ENCODE measurements at places on chromosomes 2 and 18.

GRCh38 chr2:101474731-101475384 is at the start of gene RFX8:
Gene RFX8, minus strand, starts transcription at chr2:101475112. Its CDS starts 8,264 bp downstream, at chr2:101466848.
- DNase-seq = no peak

GRCh38 chr2:146807568-146808168 is 1037.2 kb upstream of the ACVR2A start:
- no peak for DNase-seq

DNA sequence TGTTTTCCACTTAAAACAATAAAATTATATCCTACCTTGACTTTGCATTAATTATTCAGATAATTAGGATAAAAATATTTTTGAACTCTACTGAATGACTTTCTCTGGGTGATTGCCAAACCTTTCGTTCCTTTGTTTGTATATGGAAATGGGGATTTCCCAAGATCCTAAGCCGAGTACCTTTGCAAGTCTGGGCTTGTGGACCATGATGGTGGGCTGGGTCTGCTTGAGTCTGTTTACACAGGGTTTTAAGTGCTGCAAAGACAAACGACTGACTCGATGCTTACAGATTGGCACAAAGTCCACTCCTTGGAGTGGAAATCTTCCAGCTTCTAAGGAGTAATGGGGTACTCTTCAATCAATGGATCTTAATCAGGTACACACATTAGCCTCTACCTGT is 659.5 kb downstream of the TSN start:
- DNase-seq = peak; percentile 90

DNA sequence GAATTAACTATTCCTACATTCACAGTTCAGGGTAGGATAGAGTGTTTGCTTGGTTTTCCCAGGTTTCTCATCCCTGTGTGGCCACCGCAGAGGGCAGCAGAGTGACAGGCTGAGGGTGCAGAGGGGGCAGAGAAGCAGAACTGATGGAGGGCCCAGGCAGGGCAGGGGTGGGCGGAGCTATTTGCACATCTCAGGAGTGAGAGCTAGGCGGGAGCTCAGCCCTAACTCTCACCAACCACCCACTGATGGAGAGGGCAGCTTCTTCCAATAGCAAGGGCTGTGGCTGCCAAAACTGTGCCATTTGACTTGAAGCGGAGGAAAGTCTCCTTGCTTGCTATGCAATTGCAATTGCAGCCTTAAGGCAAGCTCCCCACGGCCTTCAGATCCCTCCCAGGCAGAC is 12.0 kb upstream of the DARS1 start:
- DNase-seq = no peak

GRCh38 chr18:56309104-56309503 is 329.3 kb downstream of the TXNL1 start:
- DNase-seq = peak; percentile 2

DNA sequence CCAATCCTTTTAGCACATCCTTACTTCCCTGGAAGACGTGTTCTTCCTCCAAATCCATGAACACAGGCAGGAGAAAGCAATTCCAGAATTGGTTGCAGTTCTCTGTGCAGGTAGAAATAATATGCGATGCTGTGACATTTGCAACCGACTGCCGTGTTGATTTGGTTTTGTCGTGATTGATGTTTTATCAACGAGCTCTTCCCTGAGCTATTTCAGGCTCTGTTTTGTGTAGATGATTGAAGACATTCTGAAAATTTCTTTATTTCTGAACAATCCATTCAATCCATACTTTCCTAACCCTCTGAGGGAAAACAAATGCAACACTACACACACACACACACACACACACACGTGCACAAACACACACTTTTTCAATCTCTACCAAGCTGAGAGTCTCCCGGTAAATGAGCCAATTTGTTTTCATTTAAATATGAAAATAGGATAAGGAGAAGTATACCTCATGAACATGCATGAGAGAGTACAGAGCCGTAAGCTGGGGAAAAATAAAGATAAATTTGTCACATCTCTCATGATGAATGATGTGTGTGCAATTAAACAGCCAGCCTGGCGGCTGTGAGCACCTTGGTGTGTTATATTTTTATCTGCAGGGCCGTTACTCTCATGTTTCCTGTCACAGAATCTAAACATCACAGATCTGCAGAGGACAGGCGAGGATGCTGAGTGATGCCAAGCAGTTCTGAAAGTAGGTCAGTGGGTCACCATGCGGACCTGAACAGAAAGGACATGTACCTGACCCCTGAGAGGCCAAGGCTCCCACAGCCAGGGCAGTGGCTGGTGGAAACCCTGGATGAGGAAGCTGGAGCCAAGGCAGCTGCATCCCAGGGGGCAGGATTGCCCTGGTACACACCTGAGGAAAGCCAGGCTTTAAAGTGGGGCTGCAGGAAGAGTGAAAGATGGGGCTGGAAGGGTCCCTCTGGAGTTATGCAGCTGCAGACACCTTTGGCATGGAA is 64.8 kb downstream of the PDCL3 start:
- DNase-seq = no peak

- DNase-seq = no peak
Observed at GRCh38 chr18:2979871-2980790, 32.8 kb downstream of the LPIN2 start.

- DNase-seq = no peak
Observed at GRCh38 chr2:102437122-102437521, 14.2 kb downstream of the IL18RAP start.

- DNase-seq = no peak
Observed at GRCh38 chr2:176234940-176235339, 34.3 kb upstream of the MTX2 start.

- DNase-seq = no peak
Observed at GRCh38 chr2:163736433-163737189, 803 bp upstream of the FIGN start.

DNA sequence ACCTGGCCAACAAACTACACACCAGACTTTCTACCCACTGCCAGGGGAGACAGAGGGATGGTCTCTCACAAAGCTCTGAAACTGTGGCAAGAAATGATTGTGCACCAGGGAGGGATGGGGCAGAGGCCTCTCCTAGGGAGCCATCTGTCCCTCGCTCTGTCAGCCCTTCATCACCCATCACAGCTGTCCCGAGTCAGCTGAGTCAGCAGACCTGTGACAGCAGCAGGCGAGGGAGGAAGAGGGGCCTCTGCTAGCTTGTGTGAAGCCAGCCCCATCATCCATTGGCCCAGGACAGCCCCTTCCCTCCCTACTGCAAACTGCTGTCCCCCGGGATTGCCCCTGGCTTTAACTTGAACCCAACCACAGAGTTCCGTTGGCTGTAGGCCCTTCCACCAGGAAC is 5.0 kb downstream of the SH2D6 start:
- DNase-seq = no peak

- DNase-seq = no peak
Observed at GRCh38 chr2:10246370-10246769, 56.3 kb upstream of the HPCAL1 start.

DNA sequence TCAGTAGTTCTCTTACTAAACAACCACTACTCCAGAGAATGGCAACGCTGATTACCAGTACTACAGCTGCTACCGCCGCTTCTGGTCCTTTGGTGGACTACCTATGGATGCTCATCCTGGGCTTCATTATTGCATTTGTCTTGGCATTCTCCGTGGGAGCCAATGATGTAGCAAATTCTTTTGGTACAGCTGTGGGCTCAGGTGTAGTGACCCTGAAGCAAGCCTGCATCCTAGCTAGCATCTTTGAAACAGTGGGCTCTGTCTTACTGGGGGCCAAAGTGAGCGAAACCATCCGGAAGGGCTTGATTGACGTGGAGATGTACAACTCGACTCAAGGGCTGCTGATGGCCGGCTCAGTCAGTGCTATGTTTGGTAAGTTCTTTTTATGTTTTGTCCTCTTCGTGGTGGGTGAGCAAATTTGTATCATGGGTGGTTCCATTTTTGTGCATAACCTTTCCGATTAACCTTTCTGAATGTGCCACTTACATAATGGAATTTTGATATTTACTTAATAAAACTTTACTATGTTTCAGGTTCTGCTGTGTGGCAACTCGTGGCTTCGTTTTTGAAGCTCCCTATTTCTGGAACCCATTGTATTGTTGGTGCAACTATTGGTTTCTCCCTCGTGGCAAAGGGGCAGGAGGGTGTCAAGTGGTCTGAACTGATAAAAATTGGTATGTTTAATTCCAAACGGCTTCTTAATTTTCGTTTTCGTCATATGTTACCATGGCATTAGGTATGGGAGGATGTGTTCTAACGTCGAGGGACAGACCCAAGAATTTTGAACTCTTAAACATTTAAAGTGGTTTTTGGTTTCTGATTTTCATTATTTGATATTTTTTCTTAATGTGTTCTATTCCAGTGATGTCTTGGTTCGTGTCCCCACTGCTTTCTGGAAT is 1.3 kb downstream of the SLC20A1 start:
- no peak for DNase-seq

GRCh38 chr18:46156124-46156745 is 52.0 kb downstream of the HAUS1 start:
- no peak for DNase-seq

DNA sequence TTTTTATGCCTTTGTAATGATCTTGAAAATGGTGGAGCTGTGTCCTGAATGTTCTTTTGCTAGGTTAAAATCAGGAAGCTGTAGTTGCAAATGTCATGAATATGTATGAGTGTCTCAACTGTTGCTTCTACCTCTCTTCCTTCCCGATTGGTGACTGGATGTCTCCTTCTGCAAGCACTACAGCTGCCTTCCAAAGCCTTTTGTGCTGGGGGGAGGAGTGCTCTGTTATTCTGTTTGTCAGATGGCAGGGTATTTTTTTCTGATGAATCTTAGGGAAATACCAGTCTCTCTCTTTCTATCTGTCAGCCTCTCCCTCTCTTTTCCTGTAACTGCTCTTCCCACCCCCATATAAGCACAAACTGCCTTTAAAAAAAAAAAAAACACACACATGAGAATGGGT is 1396.3 kb upstream of the CELF4 start:
- DNase-seq = no peak

DNA sequence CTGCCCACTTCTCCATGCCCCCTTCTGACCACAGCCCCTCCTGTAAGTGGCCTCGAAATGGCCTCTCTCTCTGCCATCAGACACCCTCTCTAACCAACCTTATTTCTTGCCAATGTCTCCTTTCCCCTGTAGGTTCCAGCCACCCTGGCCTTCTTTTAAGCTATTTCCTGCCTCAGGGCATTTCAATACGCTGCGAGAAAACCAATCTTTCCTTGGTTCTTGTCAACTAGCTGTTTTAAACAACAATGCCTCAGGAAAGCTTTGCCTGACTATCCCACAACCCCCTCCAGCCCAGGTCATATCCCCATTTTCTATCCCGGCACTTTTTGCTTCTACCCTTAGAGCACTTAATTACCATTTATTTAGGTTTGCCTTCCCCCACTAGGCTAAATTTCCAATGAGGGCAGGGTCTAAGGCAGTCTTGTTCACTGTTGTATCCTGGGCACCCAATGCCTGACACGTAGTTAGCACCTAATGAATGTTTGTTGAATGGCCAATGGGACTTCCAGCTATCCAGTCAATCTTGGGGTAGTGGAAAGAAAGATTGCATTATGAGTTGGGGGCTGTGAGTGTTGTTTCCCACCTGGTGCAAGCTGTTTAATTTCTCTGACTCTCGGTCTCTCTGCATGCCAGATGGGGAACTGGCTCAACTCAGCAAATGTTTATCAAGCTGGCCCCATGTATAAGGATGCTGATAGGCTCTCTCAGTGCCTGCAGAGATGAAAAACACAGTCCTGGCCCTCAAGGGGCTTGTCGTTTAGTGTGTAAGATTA is 291.2 kb downstream of the SRBD1 start:
- no peak for DNase-seq

DNA sequence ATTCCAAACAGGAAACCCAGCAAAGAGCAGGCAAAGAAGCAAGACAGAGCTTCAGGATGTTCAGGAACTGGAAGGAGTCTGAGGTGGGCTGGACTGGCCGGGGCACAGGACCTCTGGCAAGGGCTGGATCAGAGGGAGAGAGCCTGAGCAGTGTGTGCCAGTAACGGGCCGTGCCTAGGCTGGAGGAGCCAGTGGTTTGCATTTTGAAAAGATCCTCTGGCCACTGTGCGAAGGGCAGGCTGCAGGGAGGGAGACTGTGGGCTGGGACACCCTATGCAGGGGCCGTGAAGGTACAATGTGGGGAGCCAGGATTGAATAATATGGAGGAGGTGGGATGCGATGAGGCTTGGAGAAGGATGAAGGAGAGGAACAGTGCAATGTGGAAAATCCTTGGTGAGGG is 6.2 kb upstream of the SDC1 start:
- no peak for DNase-seq

DNA sequence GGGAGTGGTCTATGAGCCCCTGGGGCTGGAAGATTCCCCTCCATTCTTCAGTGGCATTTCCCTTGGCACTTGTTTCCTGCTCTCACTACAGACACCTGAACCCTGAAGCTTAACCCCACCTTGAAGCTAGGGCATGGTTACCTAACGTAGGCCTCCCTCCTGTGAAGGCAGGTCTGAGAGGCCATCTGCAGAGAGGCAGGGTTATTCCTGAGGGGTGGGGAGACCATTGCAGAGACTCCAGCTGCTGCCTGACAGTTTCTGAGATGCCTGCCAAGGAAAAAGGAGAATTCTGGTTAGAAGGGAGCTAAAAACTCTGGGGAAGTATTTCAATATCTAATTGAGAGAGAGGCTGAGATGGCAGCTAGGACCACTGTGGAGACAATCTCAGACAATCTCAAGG is 119.3 kb upstream of the NDUFV2 start:
- no peak for DNase-seq

DNA sequence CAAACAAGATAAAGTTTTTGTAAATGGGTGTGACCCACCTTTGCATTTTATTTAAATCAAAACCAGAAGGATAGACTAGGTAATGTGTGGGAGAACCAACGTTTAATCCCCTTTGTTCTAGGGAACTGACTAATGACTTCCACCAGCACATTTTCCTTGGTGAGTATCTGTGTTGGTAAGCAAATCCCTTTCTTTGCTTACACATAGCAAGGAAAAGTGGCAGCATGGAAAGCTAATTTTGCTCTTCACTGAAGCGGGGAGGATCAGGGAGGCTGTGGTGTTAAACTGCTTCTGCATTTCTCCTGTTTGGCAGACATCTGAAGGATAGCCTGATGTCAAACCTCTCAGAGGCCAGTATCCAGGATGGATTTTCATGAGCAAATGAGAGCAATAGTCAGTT is 331.1 kb downstream of the PTPRM start:
- no peak for DNase-seq

- DNase-seq = no peak
Observed at GRCh38 chr2:197677056-197677455, 1.7 kb upstream of the RFTN2 start.

DNA sequence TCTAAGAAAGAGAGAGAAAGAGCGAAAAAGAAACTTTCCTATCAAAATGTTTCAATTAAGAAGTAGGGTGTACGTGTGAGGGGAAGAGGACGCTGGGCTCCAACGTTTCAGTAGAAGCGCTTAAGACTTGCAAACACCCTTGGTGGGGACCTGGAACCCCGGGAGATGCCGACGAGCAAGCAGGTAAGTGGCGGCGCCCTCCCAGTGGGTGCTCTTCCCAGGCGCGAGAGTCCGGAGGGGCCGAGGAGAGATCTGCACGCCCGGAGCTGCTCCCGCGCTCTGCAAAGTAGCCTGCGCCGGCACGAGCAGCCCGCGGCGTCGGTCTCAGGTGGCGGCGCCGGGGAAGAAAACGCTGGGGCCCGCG is 678 bp upstream of the OTX1 start:
- DNase-seq = peak; percentile 40
